Activated CD8-positive, alpha-beta T cell treated with anti-CD3 and anti-CD28 coated beads, Interleukin-2, amount 10 ng/mL, durations not matched to agents 7 days and 5 days (primary cell): ENCODE measurements at places on chromosomes 11 and 22. TPM values are rescaled to one million over a fixed set of nuclear protein-coding genes. Genes with fewer than 3 reads are reported as not detected.
A peak's percentile ranks its signal among the peaks of the same experiment; 100 is the strongest.

DNA sequence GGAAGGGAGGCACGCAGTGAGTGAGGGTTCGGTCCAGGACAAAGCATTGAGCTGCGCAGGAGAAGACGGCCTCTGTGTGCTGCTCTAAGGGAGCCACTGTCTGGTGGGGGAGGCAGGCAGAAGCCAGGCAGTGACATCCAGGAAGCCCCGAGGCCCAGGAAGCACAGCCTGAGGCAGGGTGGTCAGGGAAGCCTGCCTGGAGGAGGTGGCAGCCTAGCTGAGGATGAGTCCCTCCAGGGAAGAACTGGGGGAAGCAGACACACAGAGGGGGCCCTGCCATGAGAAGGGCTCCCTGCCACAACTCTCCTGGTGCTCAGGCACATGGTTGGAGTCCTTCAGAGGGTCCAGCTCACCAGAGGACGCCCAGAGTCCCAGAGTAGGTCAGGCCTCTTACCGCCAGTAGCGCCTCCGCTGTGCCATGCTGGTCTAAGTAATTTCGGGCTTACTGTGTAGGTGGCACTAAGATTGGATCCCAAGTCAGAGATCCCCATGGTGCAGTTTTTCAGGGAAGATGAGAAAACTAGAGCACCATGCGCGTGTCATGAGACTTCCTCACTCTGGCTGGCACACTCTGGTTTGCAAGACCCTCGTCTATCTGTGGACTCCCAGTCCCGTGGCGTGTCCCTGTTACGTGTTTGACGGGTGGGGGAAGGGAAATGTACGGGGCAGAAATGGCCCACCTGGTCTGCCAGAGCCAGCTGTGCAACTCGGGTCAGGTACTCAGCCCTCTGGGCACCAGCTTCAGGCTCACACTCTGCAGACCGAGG is 887.2 kb downstream of the BRD1 start:
- DNase-seq: peak; percentile 11

GRCh38 chr11:75563978-75564552 is 2.0 kb downstream of the SERPINH1 start:
- no peak for DNase-seq

DNA sequence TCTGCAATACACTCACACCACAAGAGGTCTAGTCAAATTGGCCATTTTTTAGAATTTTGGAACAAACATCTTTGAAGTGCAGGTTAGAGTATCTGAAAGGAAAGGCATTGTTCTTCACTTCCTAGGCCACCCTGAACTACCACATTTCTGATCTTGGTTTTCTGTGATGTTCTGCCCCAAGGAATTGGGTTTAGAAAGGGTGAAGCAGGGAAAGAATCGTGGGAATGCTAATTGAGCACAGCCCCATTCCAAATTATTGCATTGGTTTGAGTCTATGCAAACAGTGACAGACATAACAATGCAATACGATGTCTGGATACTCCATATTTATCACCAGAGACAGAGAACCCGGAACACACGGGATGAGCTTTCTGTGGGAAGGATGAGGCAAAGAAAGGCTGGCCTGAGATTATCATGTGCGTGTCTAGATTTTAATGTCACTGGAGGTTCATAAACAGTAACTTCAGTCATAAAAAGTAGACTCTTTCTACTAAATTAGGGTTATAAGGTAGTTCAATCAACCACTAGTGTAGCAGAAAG is 195.3 kb upstream of the BLID start:
- DNase-seq: no peak

DNA sequence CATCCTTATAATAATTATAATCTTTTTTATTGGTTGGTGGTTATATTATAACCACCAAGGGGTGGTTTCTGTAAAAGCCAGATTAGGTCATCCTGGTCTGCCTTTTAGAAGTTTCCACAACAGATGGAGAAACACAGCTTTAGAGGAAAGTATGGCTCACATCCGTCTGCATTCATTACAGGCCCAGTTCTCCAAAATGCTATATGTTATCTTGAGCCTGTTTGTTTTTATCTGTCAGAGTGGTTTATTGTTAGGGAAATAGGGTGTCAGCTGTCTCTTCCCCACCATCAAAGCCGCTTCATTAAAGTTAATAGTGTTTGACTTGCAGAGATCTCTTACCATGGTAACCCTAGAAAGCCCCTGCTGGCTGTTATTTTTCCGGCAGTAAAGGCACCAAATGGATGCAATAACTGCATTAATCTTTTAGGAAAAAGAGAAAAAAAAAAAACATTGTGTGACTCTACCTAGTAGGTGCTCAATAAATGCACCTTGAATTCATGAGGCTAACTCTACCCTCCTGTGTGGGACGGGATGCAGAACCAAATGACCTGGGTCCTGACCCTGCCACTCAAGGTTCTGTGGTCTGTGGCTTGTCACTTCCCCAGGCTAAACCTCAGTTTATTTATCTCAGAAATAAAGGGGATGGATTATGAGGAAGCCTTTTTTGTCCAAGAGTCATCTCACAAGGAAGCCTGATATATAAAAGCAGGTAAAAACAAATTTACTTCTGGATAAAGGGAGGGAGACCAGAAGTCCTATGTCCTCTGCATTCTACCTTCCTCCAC is 118.3 kb downstream of the WT1 start:
- DNase-seq: no peak

- DNase-seq: no peak
Measured at GRCh38 chr11:33701302-33702230, 940 bp upstream of the C11orf91 start.

DNA sequence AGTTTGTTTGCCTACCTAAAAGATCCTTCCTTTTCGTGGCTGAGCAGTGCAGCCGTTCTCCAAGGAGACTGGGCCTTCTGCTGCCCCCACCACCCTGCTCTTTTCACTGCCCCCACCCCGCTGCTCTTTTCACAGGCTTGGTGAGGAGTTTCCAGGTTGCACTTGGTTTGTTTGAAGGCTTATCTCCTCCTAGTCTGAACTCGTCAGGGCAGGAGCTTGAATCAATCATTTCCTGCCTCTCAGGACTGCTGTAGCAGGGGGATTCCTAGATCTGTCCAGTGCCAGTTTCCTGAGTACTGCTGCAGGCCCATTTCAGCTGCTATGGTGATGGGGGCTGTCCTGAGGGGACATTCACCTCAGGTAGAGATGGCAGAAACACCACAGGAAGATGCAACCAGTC is 10.0 kb downstream of the MED15 start:
- DNase-seq: no peak

The MACROD1 gene
- 14.6 TPM for total RNA-seq

DNA sequence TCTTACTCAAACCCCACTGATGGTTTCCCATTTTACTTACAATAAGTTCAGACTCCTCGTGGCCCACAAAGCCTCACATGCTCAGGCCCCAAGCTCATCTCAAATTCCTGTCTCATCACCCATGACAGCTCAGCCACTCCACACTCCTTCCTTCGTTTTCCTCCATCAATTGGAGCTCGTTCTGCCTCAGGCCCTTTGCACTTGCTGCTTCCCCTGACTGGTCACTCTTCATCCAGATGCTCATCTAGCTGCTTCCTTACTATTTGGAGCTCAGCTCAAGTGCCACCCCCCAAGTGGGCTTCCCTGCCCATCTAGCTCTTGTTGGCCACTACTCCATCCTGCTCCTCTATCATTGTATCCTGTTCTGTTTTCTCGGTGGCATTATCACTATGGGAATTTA is 46.8 kb upstream of the LRRC32 start:
- no peak for DNase-seq

GRCh38 chr22:38955926-38956325 is 1.5 kb upstream of the APOBEC3A start:
- no peak for DNase-seq

GRCh38 chr11:2428322-2428795 is 16.0 kb downstream of the TRPM5 start:
- DNase-seq: peak; percentile 78

DNA sequence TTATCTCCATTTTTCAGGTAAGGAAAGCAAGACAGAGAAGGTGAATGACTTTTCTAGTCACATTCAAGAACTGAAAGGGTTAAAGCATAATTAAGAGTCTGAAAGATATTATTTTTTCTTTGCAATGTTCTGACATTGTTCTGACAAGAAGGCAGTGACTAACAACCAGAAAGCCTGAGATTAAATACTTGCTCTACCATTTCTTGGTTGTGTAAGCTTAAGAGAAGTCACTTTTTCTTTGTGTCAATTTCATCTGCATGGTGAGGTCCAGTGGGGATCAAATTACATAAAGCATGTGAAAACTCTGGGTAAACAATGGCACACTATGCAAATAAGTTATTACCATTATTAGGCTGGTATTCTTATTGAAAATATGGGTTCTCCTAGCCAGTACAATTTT is 73.7 kb downstream of the PHF21A start:
- DNase-seq: no peak

The RCN1 gene
- 19.1 TPM for total RNA-seq

DNA sequence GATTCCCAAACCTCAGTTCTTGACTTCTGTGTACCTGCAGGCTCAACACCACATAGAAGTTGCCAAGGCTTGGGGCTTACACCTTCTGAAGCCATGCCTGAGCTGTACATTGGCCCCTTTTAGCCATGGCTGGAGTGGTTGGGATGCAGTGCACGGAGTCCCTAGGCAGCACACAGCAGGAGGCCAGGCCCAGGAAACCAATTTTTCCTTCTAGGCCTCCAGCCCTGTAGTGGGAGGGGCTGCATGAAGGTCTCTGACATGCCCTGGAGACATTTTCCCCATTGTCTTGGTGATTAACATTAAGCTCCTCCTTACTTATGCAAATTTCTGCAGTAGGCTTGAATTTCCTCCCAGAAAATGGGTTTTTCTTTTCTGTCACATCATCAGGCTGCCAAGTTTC is 94.6 kb downstream of the DEPDC5 start:
- no peak for DNase-seq

GRCh38 chr22:40889116-40889515 is 27.2 kb upstream of the DNAJB7 start:
- no peak for DNase-seq

DNA sequence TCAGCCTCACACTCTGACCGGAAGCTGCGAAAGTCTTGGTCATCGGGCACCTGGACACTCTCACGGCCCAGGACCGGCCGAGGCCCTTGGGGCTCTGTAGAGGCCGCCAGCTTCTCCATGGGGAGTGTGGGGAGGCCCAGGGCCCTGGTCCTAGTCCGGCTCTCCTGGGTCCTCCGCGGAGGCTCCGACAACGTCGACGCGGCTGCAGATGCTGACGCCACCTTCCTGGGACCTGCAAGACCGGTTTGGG is 12.9 kb downstream of the STARD10 start:
- no peak for DNase-seq

DNA sequence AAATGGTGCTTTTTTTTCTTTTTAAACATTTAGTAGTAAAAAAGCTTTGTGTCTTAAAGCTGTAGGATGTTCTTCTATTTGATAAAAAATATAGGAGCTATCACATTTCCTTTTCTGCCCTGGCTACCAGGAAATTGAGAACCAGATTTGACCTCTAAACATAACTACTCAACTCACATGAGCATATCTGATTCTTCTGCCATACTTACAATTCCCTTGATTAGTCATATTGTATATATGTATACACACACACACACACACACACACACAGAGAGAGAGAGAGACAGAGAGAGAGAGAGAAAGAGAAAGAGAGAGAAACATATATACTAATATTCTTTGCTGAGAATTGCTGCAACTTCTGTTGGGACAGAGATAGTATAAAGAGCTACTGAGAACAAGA is 23.0 kb upstream of the GDPD4 start:
- DNase-seq: no peak

DNA sequence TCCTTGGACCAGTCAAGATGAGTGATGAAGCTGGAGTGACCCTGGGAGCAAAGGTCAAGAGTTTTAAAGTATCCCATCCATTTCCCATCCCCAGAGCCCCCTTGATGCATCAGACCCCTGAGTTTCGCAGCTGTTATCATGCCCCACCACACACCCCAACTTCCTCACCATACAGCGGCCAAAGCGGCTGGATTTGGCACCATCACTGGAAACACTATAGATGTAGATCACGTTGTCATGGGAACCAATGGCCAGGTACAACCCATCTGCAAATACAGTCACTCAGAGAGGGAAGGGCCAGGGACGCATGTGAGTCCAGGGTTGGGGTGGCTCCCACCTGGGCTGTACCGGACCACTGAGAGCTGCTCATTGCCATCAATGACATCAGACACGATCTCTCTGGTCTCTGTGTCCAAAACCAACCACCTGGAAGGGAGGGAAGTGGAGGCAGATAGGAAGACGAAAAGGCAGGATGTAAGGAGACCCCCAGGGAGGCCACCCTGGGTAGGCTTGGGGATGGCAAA is 2.2 kb upstream of the MTA2 start:
- DNase-seq: no peak

- no peak for DNase-seq
Measured at GRCh38 chr11:87861030-87861429, 314.2 kb downstream of the RAB38 start.

The MOGAT2 gene
- not detected for total RNA-seq

The ALDH3B1 gene
- total RNA-seq: not detected

GRCh38 chr22:19419464-19420178 is 11.9 kb downstream of the HIRA start:
- DNase-seq: peak; percentile 64

DNA sequence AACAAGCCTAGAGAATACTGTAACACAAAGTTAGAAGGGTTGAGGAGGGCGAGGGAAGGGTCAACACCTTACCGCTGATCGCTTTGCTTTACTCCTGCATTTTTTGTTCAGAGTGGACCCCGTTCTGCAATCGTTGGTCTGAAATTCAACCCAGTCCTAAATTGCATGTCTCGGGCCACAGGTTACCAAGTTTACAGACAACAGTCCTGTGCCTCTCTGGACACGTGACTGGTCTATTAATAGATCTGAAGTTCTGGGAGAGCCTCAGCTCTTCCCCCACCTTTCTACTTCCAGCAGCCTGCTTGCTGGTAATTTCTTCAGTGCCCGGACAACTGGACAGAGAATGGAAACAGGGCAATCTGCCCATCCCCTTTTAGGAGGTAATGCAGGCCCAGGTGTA is 74.2 kb downstream of the STIM1 start:
- no peak for DNase-seq

The XKR3 gene
- total RNA-seq: not detected

The MYBPC3 gene
- not detected for total RNA-seq

The INPP5J gene
- total RNA-seq: not detected

DNA sequence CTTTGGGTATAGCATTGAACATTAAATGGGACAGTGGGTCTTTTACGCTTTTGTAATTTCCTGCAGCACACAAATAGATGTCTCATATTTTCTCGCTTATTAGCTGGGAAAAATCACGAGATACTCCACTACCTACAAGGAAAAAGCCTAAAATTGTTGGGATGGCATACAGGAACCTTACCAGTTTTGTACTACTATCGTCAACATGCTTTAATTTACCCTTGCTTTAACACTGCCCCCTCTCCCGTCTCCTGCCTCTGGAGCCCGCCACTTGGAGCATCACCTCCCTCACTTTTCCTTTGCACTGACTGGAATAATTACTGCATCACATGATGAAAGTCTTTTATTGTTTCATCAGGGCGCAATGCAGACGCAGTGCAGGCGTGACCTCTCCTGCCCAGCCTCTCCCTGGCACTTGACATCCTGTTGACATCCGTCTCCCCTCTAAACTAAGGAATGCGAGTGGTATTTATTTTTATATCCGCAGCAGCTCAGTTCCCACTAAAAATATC is 1.0 kb upstream of the FNBP4 start:
- peak; percentile 40 for DNase-seq

- DNase-seq: no peak
Measured at GRCh38 chr11:132814410-132814809, 717.9 kb downstream of the OPCML start.
